ENCODE measurements at places on chromosomes 7 and 10.

GRCh38 chr10:67114945-67115344 is 189.1 kb downstream of the LRRTM3 start:
- DNase-seq, result no peak

GRCh38 chr10:21715531-21716195 is 181.6 kb downstream of the MLLT10 start:
- no peak for DNase-seq

- DNase-seq, result no peak
Measured at GRCh38 chr10:125521721-125522680, 161.0 kb downstream of the TEX36 start.

- no peak for DNase-seq
Measured at GRCh38 chr7:676246-676971, 50.1 kb upstream of the DNAAF5 start.

DNA sequence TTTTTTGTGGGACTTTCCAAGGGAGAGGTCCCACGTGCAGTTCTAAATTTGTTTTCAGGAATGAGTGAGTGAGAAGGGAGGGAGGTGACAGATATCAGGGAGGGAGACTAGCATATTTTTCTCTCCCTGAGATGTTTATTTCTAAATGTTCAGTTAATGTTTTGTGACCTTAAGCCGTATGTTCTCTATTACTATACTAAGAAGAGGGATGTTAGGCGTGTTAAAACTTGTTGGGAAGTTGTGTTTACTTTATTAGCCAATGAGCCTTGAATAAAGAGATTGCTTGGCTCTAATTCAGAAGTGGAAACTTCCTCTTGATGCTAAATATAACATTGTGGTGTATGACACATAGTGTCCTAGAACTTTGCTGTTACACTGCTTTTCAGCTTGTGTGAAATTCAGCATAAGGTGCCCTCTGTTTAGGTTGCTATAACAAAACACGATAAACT is 37.3 kb downstream of the DNAH11 start:
- DNase-seq, result no peak

GRCh38 chr7:39002755-39003154 is 25.0 kb downstream of the POU6F2 start:
- DNase-seq, result no peak

GRCh38 chr10:118594392-118595063 is 920 bp downstream of the PRLHR start:
- no peak for DNase-seq

DNA sequence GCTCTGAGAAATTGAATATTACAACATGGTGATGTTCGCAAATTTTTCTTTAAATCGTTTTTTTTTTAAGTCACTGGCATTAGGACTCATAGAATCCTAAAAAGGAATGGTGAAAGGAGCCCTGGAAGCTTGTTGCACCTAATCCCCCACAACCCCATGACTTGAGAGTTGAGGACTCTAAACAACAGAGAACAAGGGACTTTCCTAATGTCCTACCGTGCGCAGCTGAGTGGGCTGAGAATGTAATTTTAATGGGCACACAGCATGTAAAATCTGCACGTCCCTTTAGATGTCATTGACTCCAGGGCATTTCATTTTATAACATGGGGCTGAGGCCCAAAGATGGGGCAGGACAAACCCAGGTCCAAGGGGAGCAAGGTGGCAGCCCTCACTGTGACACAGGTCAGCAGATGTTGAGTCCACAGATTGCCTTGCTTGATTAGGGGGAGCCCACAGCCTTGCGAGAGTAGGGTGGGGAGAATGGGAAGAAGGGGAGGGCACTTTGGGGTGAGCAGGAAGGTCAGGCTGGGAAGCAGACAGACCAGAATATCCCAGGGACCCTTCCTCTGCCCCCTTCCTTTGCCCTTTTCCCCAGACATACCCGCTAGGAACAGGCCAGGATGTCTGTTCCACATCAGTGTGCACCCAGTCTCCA is 208.4 kb upstream of the ZMIZ1 start:
- DNase-seq, result no peak

- DNase-seq, result no peak
Measured at GRCh38 chr10:48572414-48572813, 32.5 kb downstream of the ARHGAP22 start.

DNA sequence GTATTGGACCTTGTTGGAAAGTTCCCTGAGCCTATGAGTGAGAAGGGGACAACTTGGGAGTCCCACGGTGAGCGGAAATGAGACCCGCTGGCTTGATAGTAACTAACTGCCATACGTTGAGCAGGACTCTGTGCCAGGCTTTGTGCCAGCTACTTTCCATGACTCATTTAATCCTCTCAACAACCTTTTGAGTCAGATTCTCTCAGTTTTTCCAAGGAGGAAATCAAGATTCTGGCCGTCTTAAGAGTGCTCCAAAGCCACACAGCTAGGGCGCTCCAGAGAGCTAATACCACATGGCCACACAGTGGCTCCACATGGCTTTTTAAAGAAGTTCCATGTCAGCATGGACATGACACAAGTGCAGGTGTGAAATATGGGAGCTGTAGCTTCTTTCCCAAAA is 55.7 kb downstream of the NOD1 start:
- DNase-seq, result no peak

DNA sequence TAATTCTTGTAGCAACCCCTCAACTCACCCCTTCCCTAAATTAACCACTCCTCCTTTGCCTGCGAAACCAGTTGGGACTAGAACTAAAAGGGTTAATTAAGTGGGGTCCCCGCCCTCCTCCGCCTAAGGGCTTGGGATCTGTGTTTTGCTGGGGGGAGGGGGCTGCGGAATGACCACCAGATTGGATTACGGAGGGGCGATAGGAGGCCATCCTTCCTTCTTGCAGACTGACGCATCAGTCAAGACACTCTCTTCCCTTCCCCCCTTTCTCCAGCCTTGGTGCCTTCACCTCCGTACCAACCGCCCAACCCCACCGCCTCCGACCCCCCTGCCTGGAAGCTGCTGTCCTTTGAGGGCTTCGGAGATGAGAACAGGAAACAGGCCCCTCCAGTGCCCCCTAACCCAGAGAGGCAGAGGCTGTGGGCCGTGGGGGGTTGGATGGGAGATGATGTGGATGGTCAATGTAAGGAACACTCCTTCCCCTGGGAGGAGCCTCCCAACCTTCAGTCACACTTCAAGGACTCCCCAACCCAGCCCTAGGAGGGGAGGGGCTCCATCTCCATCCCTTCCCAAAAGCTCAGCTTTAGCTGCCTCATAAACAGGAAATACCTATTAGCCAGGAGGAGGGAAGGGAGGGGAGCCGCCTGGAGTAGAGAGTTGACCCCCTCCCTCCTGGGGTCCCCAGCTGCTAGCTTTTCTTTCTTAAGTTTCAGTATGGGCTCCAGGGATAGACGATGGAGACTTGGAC is 997 bp upstream of the LDB1 start:
- no peak for DNase-seq

DNA sequence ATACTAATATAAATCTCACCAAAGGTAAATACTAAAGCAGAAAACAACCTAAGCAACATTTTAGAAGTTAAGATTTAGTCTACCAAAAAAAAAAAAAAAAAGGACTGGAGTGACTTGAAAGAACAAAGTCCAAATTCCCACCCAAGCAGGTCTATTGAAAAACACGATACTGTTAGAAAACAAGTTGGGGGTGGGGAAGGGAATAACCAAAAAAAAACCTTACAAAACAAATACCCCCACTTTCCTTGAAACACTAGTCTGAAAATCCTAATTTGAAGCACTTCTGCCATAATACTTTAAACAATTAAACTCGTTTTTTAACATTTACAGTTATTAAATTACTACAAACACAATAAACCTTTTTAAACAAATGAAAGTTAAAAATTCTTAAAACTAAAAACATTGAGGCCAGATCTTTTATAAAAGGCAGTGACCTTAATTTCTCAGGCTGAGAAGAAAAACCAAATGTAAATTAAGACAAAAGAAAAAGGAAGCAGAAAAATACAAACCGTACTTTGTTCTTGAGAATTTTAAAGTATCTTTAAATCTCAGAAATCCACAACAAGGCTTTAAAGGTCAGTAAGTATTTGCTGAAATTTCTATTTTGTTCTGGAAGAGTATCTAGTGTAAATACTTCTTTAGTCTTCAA is 135.1 kb downstream of the NRBF2 start:
- no peak for DNase-seq

GRCh38 chr7:155593461-155594162 is 47.3 kb upstream of the CNPY1 start:
- no peak for DNase-seq

DNA sequence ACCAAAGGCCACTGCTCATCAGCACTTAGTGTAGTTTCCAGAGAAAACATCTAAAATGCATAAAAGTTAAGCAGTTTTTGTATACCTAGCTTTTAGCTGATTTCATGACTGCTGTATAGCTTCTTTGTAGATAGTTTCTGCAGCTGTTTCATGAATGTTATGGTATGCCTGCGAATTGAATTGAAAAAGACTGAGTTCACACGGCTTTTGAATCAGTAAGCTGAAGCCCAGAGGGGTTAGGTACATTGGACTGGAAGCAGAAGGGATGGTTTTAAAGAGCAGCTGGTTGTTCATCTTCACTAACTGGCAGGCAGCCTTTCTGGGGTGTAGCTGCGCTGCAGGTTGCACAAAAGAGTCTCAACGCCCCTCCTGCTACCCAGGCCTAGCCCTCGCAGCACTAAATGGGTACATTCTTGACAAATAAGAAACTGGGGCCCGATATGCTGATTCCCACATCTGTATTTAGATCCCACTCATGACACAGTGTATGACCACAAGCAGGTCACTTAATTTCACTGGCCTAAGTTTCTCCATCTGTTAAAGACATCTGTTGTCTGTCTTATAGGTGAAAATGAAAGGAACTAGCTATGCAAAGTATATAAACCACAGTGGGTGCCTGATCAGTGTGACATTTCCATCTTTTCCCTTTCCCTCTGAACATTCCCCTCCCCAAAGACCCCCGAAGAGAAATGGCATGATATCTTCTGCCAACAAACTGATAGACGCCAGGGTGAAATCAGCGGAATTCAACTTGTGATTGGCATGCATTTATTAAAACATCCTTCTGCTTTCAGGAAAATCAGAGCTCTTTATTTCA is 85.9 kb upstream of the AGBL3 start:
- no peak for DNase-seq

- DNase-seq, result no peak
Measured at GRCh38 chr7:13988065-13988464, 1.4 kb downstream of the ETV1 start.

DNA sequence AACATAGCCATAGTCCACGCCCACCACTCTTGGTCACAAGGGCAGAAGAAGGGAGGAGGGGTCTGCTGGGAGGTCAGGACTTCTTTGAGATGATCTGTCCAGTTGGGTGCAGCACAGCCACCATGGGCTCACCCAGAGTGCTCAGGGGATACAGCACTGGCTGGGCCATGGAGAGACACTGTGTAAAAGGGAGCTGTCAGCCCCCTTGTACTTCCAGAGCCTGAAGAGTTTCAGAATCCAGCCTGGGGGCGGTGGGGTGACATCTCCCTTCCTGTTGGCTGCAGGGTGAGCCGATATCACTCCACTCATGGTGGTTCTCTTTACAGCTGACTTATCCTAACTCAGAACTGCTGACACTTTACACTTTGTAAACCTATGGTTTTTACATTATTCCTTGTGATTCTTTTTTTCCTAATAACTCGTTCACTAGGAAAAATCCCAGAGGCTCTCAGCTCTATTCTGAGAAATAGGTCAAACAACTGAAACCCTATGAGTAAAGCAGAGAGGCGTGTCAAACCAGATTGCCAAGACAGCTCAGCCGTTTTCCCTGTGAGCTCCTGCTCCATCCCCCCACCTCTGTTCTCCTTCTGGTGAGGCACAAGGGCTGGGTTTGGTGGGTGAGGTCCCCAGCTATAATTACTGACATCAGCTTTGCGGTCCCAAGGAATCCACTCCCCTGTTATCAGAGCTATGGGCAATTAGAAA is 3.2 kb upstream of the MRPS24 start:
- no peak for DNase-seq

DNA sequence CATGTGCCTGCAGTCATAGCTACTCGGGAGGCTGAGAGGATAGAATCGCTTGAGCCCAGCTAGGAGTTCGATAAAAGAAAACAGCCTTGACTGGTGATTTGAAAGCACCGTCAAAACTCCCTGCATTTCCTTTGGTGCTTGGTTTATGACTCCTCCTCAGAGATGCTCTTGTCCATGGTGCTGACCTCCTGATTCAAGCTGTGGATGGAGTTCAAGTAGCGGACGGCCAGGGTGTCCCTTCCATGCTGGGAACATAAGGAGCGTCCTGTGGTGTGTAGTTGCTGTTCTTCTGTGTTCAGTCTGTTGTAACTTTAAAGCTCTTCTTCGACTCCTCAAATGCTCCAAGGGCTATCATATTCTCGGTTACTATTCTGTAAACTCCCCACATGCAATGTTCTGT is 382.5 kb upstream of the KIAA1217 start:
- no peak for DNase-seq

DNA sequence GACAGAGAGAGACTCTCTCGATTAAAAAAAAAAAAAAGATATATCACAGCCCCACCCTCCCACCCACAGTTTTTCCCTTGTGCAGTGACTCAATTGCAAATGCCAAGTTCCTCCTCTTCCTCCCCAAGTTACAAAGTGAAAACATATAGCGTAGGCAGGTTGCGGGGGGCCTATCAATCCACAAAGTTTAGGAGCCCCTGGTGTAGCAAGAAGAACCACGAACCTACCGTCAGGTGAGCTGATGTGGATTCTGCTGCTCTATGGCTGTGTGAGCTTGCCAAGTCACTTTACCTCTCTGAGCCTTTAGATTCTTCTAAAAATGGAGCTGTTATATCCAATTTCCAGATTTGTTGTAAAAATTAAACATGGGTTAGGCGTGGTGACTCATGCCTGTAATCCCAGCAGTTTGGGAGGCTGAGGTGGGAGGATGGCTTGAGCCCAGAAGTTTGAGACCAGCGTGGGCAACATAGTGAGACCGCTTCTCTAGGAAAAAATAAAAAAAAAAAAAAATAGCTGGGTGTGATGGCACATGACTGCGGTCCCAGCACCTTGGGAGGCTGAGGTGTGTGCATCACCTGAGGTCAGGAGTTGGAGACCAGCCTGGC is 8.2 kb upstream of the RHBDD2 start:
- DNase-seq, result no peak

- no peak for DNase-seq
Measured at GRCh38 chr7:108090791-108091460, 39.2 kb downstream of the LAMB4 start.
